ENCODE measurements at places on chromosomes 6 and 20.

DNA sequence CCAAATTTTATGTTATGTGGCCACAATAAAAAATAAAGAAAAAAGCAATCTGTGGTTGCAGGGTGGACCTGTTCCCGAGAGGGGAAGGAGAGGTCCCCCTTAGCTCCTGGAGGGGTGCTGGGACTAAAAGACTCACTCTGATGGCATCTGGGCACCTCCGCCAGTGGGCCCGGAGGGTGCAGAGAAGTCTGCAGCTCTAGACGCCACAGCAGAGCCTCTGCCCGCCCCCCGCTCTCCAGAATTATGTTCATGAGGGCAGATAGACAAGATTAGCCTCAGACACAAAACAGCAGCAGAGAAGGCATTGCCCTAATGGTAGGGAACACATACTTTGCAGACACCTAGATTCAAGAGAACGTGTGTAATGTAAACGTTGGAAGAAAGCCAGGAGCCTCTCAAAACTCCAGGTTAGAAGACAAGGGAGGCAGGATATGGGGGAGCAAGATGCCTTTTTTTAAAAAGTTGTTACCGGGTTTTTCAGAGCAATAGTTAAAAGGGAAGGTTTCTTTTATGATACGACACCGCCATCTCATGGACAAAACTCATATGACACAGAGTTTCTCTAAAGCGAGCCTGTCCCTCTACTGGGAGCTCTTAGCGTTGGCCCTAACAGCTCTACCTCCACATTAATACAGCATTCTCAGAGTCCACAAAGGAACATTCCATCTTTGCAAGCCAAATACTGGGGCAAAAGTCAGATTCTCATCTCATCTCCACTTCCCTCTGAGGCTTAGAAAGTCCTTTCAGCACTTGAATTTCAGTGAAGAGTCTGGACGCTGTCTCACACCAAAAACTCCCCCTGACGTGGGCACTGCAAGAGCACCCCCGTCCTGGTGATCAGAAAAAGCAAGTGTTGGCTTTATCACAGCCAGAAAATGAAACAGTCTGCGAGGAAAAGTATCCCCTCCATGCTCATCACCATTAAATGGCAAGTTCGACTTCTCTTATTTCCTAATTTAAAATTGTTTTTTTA, 47.2 kb downstream of the FOXF2 start:
- H3K27me3 ChIP-seq, result peaks cover 49% of the 10 kb centered on the region
- H3K4me3 ChIP-seq, result peak overlapping the region; percentile 9
- peaks cover 6% of the 10 kb centered on the region for H3K4me1 ChIP-seq
- DNase-seq, result peak; percentile 55

DNA sequence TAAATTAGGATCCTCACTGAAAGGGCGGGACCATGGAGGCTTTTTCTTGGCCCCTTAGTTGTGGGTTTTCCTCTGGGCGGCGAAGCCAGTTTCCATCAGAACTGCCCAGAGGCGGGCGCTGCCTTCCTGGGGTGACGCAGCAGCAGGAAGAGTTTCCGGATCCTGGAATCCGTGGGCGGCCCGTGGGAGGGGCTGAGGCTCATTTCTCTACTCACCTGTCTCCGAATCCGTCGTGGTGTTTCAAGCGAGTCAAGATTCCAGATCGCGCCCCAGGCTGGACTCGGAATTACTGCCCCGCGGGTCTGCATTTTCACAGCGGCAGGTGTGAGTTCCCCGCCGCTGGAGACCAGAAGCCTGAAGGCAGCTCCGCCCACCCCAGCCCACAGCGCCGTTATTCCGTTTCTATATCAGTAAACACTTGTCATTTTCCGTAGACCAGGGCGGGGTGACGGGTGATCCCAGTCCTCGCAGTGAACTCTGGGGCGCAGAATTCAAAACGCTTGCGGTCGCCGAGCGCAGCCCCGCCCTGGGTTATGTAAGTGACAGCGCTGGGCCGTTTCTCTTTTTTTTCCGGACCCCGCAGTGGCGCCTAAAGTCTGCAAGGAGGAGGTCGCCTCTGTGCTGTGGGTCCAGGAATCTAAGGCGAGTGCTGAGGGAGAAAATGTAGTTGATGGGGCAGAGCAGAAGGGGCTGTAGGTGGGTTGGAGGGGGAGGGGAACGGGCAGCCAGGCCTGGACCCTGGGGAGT, 27.2 kb upstream of the POU5F1 start:
- DNase-seq, result peak; percentile 93
- peak overlapping the region; percentile 84 for H3K4me3 ChIP-seq
- H3K27me3 ChIP-seq, result no peaks in the 10 kb centered on the region
- H3K27ac ChIP-seq, result peak overlapping the region; percentile 88
- peaks cover 22% of the 10 kb centered on the region for H3K36me3 ChIP-seq

DNA sequence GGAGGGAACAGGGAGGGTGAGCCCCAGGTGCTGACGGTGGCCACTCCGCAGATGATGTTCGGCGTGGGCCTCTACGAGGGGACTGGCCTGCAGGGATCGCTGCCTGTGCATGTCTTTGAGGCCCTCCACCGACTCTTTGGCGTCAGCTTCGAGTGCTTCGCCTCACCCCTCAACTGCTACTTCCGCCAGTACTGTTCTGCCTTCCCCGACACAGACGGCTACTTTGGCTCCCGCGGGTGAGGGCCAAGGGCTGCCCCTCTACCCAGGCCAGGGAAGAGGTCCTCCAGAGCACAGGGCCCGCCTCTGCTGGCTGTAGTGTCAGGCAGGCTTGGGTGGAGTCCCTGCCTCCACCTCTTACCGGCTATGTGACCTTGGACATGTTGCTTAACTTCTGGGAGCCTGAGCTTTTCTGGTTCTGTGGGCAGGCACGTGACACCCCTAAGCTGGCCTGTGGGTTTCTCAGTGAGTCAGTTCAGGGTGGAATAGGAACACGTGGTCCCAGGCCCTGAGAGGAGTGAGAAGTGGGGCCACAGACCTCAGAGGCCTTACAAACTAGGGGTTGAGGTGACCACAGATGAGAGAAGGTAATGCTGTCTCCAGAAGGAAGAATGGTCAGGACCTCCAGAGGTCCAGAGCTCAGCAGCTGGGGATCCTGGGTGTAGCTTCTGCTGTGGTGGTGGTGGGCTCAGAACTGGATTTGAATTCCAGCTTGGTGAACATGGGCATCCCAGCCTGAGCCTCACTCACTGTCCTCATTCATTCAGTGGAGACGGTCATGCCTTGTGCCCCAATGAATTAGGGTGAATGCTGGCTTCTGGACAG, 11.9 kb downstream of the PCIF1 start:
- H3K36me3 ChIP-seq, result peaks cover 8% of the 10 kb centered on the region
- no peak overlapping the region for H3K4me3 ChIP-seq
- peaks cover 22% of the 10 kb centered on the region for H3K4me1 ChIP-seq
- peak overlapping the region; percentile 78 for H3K27ac ChIP-seq
- no peaks in the 10 kb centered on the region for H3K27me3 ChIP-seq

DNA sequence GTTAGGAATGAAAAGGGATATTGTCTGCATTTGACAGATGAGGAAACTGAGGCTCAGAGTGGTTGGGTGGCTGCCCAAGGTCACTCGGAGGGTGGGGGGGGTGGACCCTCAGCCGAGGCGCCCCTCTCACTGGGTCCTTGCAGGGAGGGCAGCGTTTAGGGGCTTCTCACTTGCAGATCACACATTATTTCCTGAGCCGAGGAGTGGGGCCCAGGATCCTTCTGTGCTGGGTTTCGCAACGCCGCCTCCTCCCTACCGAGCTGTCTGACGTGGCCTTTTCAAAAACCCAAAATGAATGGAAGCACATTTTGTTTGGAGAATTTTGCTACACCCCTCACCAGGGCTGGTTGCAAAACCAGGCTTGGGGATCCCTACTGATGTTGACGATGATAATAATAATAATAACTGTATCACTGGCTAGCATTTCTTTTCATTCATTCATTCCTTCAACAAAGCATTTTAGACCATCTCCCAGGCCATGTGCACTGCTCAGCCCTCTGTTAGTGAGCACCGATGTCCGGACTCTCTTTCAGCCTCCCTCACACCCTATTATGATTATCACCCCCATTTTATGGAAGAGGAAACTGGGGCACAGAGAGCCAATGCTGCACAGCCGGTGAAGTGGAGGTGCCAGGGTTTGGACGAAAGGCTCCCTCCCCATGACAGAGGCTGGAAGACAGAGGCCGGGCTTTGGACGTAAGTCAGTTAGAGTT, 5.2 kb downstream of the DLGAP4 start:
- H3K4me3 ChIP-seq, result no peak overlapping the region
- DNase-seq, result no peak
- H3K4me1 ChIP-seq, result no peaks in the 10 kb centered on the region
- no peak overlapping the region for H3K27ac ChIP-seq
- no peaks in the 10 kb centered on the region for H3K36me3 ChIP-seq
- peaks cover 25% of the 10 kb centered on the region for H3K27me3 ChIP-seq

GRCh38 chr6:9494864-9495263, 920.0 kb downstream of the TFAP2A start:
- H3K4me1 ChIP-seq, result no peaks in the 10 kb centered on the region
- no peak for DNase-seq

DNA sequence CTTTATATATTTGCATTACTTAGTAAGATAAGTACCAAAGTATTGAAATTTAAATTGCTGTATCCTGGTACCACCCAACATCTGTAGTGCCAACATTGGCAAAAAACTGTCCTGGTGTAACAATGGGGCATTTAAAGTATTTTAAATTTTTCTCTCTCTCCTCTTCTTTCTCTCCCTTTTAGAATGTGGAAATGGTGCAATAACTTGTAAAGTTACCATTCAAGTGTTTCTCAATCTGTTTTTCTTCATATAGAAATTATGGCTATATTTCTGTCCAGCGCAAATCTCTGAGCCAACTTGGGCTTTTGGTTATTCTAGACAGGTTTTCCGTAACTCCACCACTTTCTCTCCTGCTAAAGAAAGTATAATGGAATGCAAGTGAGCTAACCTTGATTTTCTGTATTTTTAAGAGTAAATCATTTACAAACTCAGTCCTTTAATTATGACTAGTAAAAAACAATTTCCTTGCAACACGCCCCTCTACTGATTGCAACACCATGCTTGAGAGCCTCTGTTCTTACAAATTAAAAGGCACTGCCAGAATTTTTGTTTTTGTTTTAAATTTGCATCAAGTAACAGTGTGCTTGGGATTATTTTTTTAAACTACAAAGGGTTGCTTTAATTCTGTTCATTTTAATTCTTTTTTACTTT, 324.2 kb upstream of the CITED2 start:
- H3K27me3 ChIP-seq, result no peaks in the 10 kb centered on the region
- H3K4me1 ChIP-seq, result no peaks in the 10 kb centered on the region
- H3K27ac ChIP-seq, result no peak overlapping the region
- H3K36me3 ChIP-seq, result no peaks in the 10 kb centered on the region

DNA sequence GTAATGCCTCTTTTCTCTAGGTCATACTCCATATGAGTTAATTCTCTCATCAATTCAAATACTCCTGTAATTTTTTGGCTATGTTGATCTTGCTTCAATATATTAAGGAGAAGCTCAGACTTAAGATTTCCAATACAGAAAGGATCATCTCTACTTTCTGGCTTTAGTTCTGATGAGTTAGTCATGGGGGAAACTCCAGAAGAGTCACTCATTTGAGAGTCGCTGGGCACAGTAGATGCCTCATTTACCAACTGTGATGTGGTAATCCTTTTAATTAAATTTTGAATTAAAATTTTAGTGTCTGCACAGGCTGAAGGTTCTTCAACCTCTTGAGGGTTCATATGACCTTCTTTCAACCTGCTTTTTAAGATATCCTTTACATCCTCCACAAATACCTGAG, 38.5 kb downstream of the DST start:
- no peaks in the 10 kb centered on the region for H3K36me3 ChIP-seq
- H3K4me1 ChIP-seq, result peaks cover 38% of the 10 kb centered on the region
- DNase-seq, result no peak
- no peak overlapping the region for H3K27ac ChIP-seq

DNA sequence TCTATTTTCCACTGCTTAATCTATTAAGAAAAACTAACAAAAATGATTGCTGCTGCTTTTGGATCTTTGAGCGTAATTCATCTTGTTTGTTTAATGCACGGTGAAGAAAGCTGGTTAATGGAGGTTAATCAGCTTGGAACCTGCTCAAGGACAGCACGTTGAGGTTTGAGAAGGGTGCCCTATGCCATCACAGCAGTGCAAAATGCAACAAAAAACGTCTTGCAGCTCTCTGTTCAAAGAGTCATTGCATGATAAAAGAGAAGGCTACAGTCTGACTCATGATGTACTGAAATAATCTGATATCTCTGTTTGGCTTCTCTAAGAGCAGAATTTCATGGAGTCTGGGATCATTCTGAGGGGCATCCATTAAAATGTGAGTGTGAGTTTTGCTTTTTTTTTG, 80.6 kb upstream of the PREP start:
- H3K4me3 ChIP-seq, result no peak overlapping the region
- H3K27me3 ChIP-seq, result peaks cover 17% of the 10 kb centered on the region
- H3K4me1 ChIP-seq, result peaks cover 28% of the 10 kb centered on the region
- peak overlapping the region; percentile 47 for H3K27ac ChIP-seq

GRCh38 chr6:16625291-16626265, 135.7 kb downstream of the ATXN1 start:
- H3K27ac ChIP-seq, result no peak overlapping the region
- no peaks in the 10 kb centered on the region for H3K27me3 ChIP-seq
- H3K4me3 ChIP-seq, result no peak overlapping the region

GRCh38 chr6:56916849-56917551, 37.9 kb upstream of the BEND6 start:
- H3K27ac ChIP-seq, result no peak overlapping the region
- peaks cover 6% of the 10 kb centered on the region for H3K27me3 ChIP-seq
- H3K36me3 ChIP-seq, result no peaks in the 10 kb centered on the region
- no peak overlapping the region for H3K4me3 ChIP-seq
- H3K4me1 ChIP-seq, result no peaks in the 10 kb centered on the region
- DNase-seq, result no peak

DNA sequence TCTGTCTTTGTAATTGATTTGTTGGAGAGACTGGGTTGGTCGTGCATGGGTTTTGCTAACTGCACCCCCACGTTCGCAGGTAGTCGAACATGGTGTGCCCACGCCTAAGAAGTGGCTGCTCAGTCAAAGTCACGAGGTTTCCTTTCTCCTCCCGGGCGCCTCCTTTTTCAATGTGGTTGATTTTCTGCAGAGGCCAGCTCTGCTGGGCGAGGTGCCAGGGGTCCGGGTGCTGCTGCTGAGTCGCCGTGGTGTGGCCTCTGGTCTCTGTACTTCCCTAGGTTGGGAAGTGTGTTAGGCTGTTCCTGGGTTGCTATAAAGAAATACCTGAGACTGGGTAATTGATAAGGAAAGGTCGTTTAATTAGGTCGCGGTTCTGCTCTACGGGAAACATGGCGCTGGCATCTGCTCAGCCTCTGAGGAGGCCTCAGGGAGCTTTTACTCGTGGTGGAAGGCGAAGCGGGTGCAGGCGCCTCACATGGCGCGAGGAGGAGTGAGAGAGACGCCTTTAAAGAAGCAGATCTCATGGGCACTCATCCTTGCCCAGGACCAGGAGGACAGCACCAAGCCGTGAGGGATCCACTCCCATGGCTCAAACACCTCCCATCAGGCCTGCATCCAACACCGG, 14.1 kb downstream of the OSBPL2 start:
- no peaks in the 10 kb centered on the region for H3K36me3 ChIP-seq
- DNase-seq, result no peak
- peaks cover 16% of the 10 kb centered on the region for H3K4me1 ChIP-seq

DNA sequence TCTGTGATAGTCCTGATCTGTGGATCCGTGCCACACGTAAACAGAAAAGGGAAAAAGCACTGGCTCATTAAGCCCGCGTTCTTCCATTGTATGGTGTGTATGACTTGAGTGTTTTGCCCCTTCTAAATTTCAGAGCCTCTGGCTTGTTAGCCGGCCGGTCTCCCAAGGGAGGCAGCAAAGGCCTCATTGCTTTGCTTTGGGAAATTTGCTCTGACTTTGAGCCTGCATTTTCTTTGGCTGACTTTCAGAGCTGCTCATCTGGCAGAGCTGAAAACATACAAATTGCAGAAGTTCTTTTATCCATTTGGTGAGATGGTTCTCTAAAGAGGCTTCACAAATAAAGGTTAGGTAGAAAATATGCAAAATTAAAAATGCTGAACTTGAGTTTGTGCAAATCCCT, 123.0 kb downstream of the UTRN start:
- no peak overlapping the region for H3K27ac ChIP-seq
- H3K27me3 ChIP-seq, result no peaks in the 10 kb centered on the region
- peaks cover 6% of the 10 kb centered on the region for H3K36me3 ChIP-seq
- DNase-seq, result no peak
- H3K4me1 ChIP-seq, result peaks cover 26% of the 10 kb centered on the region
- no peak overlapping the region for H3K4me3 ChIP-seq
